ENCODE measurements at places on chromosomes 7 and 10. TPM values are rescaled to one million over a fixed set of nuclear protein-coding genes. Genes with fewer than 3 reads are reported as not detected.

- H3K27ac ChIP-seq, result no peak overlapping the region
- no peaks in the 10 kb centered on the region for H3K4me1 ChIP-seq
- no peak overlapping the region for H3K4me3 ChIP-seq
- H3K27me3 ChIP-seq, result no peaks in the 10 kb centered on the region
- H3K36me3 ChIP-seq, result no peaks in the 10 kb centered on the region
- DNase-seq, result no peak
These were observed 6.5 kb downstream of the ATP5F1C start for GRCh38 chr10:7794251-7795026.

The LRRC61 gene
- 34.4 TPM for total RNA-seq

The LAMB1 gene
- 15.5 TPM for total RNA-seq

The CALCR gene
- total RNA-seq, result 0.45 TPM

The PPIA gene
- 957 TPM for total RNA-seq

The DPYSL4 gene
- total RNA-seq, result 4.1 TPM

DNA sequence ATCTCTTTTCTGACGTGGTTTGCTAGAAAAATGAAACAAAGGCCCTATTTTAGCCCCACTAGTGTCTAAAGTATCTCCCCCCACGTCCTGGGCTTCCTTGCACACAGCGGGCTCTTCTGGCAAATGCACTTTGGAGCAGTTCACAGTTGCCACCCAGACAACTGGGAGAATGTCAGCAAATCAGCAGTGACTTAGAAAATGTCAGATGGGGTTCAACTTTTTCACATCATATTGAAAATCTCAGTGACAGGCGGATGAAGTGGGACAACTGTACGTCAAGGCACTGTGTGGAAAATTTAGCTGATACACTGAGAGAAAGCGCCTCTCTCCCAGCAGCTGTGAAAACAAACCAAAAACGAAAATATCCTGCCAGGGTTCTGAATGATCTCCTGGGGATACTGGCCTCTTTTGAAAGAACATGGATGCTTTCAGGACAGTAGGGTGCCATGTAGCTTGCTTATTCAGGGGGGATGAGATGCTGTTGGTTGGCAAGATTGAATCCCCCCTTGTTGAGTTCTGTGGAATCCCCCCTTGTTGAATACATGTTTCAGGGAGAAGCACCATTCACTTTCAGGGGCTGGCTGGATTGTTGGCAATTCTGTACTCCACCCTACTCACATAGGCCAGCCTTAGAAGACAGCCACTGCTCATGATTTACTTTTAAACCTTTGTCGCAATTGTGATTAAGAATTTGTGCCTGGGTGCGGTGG is 372.8 kb upstream of the CELF2 start:
- DNase-seq, result no peak
- no peaks in the 10 kb centered on the region for H3K27me3 ChIP-seq
- no peak overlapping the region for H3K4me3 ChIP-seq
- H3K36me3 ChIP-seq, result no peaks in the 10 kb centered on the region
- H3K27ac ChIP-seq, result no peak overlapping the region
- no peaks in the 10 kb centered on the region for H3K4me1 ChIP-seq

- H3K4me1 ChIP-seq, result no peaks in the 10 kb centered on the region
- H3K27ac ChIP-seq, result no peak overlapping the region
- no peaks in the 10 kb centered on the region for H3K36me3 ChIP-seq
- peak; percentile 51 for DNase-seq
- no peaks in the 10 kb centered on the region for H3K27me3 ChIP-seq
These were observed 21.2 kb downstream of the CYP3A4 start for GRCh38 chr7:99762680-99763327.

DNA sequence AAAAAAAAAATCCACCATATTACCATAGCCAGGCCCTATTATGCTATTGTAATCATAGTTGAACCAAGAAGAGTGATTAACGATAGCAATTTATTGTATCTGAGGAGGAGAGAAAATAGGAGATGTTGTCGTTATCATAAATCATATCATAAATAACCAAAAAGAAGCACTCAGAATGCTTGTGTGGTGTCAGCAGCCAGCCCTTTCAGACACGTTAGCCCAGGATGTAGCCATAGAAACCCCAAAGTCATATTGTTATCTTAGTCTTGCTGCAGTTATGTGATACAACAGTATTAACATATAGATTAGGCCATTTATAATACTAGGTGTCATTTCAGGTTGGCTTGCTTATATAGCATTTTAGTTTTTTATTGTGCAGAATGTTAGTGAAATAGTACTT is 102.2 kb upstream of the GATA3 start:
- no peaks in the 10 kb centered on the region for H3K27me3 ChIP-seq
- DNase-seq, result no peak
- no peak overlapping the region for H3K4me3 ChIP-seq
- H3K4me1 ChIP-seq, result peaks cover 3% of the 10 kb centered on the region

The TRUB1 gene
- 24.7 TPM for total RNA-seq

The GDF2 gene
- not detected for total RNA-seq

The GIGYF1 gene
- total RNA-seq, result 82.2 TPM

The SKAP2 gene
- 16.1 TPM for total RNA-seq

The CSGALNACT2 gene
- 15.9 TPM for total RNA-seq

The CYP3A5 gene
- total RNA-seq, result 88.9 TPM

The EBF3 gene
- total RNA-seq, result 7.8 TPM

DNA sequence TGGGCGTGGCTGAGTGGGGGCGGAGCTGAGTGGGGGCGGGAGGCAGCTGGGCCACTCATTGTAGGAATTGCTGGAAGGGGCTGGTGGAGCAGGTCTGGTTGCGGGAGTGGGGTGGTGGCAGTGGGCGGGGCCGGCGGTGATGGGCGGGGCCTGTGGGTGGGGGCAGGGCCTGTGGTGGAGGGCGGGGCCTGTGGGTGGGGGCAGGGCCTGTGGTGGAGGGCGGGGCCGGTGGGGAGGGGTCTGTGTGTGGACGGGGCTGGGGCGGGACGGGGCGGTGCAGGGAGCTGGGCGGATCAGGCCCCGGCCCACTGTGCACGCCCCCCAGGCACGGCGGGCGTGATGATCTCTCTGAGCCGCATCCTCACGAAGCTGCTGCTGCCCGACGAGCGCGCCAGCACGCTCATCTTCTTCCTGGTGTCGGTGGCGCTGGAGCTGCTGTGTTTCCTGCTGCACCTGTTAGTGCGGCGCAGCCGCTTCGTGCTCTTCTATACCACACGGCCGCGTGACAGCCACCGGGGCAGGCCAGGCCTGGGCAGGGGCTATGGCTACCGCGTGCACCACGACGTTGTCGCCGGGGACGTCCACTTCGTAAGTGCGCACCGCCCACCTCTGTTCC is 14.0 kb downstream of the SLC29A4 start:
- H3K4me1 ChIP-seq, result no peaks in the 10 kb centered on the region
- H3K27me3 ChIP-seq, result no peaks in the 10 kb centered on the region
- no peak overlapping the region for H3K4me3 ChIP-seq

The RGR gene
- total RNA-seq, result not detected
